M059J (cell line): ENCODE measurements at places on chromosomes 6 and 20. TPM values are rescaled to one million over a fixed set of nuclear protein-coding genes. Genes with fewer than 3 reads are reported as not detected.

DNA sequence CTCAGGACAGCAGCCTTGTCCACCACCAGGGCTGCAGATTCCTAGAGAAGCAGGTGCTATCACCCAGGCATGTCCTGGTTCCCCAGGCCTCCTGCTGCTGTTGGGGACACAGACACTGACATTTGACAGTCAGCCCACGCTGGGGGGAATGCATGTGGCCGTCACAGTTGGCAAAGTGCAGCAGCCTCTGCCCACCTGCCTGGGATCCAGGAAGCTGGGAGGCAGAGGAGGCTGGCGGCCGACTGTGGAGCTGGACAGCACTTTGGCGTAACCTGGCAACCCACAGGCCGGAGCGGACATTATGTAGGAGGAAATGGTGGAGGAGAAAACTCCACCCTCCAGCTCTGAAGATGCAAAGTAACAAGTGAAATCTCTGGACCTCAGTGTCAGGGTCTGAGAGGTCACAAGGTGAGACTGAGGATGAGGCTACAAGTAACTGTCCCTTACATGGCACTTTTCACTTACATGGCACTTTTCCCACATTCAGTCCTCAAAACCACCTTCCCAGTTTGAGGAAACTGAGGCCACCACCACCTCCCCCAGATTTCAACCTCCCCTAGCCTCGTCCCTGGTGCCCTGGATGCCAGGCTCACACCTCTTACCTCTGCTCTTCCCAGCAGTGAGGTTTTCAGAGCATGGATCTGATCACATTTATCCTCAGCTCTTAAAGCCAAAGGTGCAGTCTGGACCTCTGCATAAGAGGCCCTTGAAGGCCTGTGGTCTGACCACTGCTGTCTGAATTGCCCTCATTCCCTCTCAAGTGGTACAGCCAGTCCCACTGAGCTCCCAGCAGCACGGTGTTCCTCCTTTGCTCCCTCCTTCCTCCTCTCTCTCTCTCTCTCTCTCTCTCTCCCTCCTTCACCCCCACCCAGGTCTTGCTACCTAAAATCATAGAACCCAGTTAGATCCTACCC is 8.7 kb downstream of the MAP1LC3A start:
- DNase-seq: no peak

- DNase-seq: no peak
Measured at GRCh38 chr6:20606831-20607230, 72.6 kb downstream of the CDKAL1 start.

GRCh38 chr6:141097471-141097870 is 1035.3 kb upstream of the GJE1 start:
- DNase-seq: no peak

GRCh38 chr6:75481394-75481793 is 12.2 kb downstream of the FILIP1 start:
- DNase-seq: no peak

- no peak for DNase-seq
Measured at GRCh38 chr6:24642061-24642460, 3.9 kb downstream of the KIAA0319 start.

DNA sequence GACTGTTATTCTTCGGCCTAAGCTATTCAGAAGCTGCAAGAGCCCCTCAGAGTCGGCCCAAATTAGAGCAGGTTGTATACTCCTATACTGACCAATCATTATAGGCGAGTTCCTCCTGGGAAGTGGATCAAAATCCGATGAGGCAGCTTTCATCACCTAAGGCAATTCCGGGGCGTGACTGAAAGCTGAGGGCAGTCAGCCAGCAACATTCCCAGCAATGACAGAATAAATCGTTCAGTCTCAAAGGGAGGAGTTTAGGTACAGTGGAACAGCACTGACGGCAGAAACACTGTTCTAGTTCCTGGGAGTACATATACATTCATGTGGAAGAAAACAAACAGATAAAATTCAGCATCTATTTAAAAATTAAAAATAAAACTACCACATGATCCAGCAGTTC is 10.8 kb downstream of the HLA-DQB2 start:
- DNase-seq: peak; percentile 85

GRCh38 chr6:166955865-166956443 is 396 bp downstream of the RNASET2 start:
- DNase-seq: peak; percentile 40

DNA sequence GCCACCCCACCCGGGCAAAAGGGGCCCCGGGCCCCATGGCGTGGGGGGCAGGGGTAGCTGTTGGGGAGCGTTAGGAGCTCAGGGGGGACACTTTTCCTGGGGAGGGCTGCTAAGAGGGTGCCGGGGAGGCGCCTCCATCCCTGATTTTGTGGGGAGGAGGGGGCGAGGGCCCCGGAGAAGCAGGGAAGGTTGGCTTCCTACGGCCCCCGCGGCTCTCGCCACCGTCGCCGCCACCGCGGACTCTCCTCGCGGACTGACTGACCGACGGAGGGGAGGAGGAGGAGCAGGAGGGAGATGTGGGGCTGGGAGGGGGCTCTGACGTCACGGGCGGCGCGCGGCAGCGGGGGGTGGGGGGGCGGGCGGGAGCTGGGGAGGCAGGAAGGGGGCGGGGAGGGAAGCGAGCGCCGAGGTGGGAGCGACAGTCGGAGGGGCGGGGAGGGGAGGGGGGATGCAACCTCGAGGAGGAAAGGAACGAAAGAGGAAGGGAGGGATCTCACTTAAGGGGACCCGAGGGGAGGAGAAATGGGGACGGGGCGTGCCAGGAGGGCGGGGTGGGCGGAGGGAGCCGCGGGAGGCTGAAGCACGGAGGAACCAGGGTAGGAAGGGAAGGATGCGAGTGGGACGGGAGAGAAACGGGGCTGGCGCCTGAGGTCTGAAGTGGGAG is 5.1 kb downstream of the GABBR1 start:
- peak; percentile 79 for DNase-seq

GRCh38 chr6:163577404-163577803 is 162.9 kb downstream of the QKI start:
- no peak for DNase-seq

GRCh38 chr6:81023007-81023582 is 729.4 kb downstream of the TENT5A start:
- peak; percentile 34 for DNase-seq

DNA sequence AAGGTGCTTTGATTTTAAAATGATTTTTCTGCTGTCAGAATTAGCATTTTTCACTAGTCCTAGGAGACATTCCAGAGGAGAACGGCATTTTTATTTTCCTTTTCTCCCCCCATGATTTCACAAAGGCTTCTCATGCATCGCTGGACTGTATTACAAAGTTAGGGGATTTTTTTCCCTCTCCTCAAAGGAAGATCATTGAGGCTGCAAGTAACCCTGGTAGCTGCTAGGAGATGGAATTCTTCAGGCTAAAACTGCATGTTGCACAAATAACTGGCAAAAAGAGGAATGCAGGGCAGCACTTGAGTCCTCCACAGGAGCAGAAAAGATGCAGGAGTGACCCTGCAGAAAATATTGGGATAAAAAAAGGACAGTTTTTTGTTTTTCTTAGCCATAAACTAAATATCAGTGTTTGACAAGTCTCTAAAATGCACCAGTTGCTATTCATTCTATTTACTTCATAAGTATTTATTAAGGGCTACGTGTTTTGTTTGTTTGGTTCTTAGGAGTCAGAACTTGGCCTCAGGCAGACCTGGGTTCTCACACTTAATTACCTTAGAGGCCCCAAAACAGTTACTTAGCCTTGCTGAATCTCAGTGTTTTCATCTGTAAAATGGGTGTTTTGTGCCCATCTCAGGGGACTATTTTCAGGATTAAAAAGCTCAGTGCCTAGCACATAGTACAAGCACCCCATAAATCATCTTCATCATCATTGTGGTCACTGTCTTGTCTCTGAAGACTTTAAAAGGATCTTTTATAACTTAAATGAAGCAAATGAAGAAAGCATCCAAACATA is 144.5 kb upstream of the ID4 start:
- no peak for DNase-seq

DNA sequence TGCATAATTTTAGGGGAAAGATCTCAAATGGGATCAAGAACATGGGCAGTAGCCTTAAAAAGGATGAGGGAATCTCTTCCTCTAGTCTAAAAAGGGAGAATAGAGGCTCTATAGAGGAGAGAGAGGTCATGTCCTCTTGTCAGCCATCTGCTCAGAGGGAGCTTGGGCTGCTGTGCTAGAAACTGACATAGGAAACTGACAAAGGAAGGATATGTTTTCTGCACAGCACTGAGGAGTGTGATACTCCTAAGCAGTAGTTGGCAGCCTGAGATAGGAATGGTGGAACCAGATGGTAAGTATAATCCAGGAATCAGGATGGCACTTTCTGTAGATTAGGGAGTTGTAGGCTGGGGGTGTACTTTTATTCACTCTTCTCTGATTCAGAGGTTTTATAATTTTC is 59.2 kb downstream of the PTPRA start:
- DNase-seq: no peak

DNA sequence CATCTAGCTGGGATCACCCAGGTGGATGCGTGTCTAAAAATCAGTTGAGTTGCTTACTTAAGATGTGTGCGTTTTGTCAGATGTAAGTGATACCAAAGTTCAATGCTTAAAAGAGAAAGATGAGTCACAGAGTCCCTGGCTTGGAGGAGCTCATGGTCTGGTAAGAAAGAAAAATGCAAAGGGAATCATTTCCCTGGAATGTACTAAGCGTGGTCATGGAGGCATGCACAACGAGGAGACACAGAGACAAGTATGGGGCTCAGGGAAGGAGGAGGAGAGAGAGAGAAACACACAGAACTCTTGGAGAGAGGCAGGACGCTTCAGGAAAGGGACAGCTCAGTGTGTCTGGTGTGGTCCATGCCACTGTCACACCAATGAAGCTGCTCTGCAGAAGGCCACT is 186.9 kb upstream of the GMDS start:
- DNase-seq: peak; percentile 96

DNA sequence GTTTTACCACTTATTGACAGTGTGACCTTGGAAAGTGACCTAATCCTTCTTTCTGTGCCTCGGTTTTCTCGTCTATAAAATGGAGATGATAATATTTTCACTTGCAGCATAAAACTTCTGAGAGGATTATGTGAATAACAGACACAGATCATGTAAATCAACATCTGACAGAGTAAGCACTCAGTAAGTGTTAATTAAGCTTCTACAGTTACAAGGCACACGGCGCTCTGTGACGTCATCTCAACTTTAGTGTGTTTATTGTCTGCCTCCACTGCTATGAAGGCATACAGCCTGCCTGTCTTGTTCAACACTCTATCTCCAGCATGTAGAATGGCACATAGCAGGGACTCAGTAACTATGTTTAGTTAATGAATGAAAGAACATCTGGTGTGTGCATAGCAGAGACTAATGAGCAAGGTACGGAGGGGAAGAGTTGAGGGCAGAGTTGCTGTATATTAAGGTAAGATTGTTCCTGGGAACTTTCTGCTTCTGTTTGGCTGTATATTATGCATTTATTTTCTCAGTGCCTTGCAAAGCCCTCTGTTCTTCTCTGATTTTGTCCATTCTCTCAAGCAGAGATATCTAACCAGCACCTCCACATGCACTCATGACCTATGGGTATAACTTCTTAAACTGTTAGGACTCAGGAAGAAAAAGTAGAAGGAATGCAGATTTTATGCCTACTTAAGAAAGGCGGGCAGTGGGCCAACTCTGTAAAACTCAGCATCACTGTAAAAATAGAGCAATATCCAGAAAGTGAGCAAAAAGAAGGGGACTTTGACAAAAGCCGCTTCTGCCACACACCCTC is 66.4 kb upstream of the STMND1 start:
- DNase-seq: no peak

NKAIN2 gene
- 0.15 TPM in 1 of 2 replicates, not detected in the other for total RNA-seq

F13A1 gene
- not detected in 2 replicates for total RNA-seq

KIF25 gene
- not detected in 2 replicates for total RNA-seq

ACSS2 gene
- total RNA-seq: 26.0 and 34.2 TPM in 2 replicates
